ENCODE measurements at places on chromosomes 6 and 20.

DNA sequence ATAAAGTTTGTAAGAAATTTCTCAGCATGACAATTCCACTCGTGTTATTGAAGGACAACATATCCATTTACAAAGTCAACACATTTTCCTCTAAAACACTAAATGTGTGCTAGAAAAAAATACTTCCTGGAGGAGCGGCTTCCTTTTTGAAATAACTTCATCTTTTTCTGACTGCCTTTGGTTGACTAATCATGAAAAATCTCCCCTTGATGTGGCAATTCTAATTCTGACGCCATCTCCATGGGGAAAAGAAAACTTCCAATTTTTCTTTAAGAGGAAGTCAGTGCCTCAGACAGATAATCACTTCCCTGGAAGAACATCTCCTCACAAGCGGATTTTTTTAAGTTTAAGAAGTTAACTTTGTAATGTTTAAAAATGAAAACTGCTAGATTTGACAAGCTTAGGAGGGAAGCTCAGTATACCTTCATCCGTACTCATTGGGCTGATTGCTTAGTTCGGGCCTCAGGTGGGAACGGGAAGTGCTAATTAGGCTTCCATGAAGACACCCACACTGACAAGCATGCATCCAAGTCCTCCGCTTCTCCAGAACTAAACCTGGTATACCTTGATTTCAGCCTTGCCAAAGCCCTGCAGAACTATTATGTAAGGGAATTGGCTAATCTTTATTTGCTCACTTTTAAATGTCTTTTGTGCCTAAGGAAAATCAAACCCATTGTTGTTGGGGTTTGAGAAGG lies 35.1 kb upstream of the DUSP22 start:
- DNase-seq = no peak

DNA sequence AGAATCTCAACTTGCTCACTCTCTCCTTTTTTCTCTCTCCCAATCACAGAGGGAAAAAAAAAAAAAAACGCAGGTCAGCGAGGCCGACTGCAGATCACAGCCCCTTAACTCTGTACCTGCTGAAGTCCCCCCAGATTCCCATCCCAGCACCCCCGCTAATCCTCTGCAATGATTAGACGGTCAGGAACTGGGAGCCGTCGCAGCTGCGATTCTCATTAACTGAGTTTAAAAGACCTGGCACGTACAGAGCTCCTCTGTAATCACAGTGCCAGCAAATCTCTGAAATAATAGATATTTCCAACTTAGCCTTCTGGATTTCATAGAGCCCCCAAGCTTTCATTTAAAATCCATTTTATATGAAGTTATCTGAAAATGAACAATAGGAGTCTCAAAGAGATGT lies 84.4 kb downstream of the ANKRD60 start:
- DNase-seq = no peak

DNA sequence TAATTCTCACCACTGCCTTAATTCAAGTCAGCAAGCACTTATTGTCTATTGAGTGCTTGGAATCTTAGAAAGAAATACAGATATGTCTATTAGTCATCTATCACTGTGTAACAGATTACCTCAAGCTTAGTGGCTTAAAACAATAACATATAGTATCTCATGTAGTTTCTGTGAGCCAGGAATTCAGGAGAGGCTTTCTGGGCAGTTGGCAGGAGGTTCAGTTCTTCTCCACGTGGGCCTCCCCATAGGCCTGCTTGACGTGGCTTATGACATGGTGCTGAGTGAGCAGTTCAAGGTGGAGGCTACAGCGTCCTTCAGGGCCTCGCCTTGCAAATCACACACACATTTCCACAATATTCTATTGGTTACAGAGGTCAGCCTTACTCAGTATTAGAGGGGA lies 69.7 kb downstream of the DTD1 start:
- DNase-seq = no peak

DNA sequence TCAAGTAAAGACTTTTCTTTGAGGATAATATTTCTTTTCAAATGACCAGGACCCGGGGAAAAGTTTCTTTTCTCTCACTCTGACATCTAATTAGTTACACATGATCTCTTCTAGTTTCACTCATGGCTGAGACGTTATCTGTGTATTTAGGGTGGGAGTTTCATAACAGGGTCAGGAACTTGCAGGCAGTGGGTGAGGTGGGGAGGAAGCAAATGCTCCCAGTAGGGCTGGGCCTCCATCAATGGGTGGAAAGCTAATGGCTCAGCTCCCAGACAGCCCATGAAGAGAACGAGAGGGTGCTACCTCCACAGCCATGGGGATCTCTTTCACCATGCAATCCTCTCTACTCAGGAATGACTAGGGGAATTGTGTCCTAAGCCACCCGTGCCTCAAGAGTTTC lies 119.3 kb downstream of the F13A1 start:
- no peak for DNase-seq

GRCh38 chr6:168045706-168046620 lies 33.0 kb downstream of the FRMD1 start:
- no peak for DNase-seq

GRCh38 chr6:27230758-27231111 lies 16.8 kb upstream of the PRSS16 start:
- DNase-seq = no peak

DNA sequence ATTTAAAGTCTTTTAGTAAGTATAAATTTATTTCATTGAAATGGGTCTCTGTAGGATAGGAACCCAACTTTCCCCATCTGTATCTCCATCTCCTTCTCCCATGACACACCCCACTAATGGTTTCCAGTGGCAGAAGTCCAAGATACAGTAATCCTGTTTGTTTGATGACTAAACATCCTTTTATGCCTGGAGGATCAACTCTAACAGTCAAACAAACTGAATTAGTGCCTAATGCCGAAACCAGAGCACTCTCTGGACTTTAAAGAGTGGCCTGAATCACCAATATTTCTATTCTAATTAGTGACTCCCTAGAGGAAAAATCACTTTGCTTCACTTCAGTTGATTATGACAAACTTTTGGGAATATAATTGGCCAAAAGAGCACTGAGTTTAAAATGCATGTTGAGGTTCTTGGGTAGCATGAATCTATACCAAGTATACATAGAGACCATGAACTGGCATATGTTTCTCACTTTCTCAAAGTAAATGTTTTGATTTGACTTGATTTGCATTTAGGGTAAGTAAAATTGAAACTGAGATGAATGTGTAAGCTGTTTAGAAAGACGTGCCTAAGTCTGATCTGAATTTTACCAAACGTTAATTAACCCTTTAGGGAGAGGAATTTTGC lies 776.4 kb upstream of the NRSN1 start:
- DNase-seq = no peak

GRCh38 chr6:170279977-170280688 lies 10.7 kb downstream of the DLL1 start:
- DNase-seq = no peak

- no peak for DNase-seq
These were observed 547.9 kb downstream of the COL12A1 start for GRCh38 chr6:74657931-74658330.

GRCh38 chr6:2737885-2738284 lies 12.8 kb downstream of the MYLK4 start:
- DNase-seq = no peak

DNA sequence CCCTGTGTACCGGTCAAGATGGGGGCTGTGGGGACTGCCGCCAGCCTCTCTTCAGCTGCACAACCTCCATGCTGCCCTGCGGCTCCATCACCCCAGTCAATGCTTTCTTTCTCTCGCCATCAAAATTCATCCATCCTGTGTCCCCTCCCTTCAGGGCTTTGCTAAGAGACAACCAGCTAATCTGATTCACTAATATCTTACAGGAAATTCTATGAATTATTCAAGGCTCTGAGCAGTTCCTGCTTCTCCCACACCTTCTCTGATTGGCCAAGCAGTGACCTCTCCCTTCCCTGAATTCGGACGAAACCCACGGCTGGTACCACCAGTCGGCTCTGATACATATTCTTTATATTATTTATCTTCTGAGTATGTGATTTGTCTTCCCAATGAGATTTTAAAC lies 13.8 kb downstream of the ITPR3 start:
- DNase-seq = no peak

- no peak for DNase-seq
These were observed 1.1 kb downstream of the NFKBIL1 start for GRCh38 chr6:31548544-31548873.

GRCh38 chr6:29796026-29796425 lies 31.6 kb upstream of the HLA-G start:
- no peak for DNase-seq

DNA sequence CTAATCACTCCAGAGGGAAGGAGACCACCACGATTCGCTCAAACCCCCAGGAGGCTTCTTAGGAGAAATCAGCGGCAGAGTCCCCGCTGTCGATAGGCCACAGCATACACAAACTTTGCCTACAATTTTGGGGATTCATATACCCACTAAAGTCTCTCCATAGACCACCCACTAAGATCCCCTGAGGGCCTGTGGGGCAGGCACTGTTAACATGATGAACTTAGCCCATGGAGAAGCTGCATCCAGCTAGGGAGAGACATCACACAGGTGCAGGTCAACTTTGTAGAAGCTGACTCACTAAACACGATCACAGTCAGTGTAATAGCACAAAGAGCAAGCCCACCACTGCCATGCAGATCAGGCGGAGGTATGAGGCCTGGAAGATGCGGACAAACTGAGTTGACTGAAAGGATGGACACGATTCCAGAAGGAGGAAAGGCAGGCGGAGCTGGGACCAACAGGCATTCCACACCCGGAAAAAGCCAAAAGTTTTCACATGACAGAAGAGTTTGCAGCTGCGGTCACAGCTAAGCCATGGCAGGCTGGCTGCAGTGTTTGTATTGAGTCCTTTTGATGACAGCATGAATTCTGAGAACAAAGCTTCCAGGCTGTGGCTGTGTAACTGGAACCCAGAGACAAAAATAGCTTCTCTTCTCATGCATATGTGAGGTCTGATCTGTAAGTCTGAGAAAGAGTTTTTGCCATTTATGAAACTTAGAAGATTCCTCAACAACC lies 75.7 kb upstream of the QKI start:
- DNase-seq = no peak

GRCh38 chr6:163099621-163100171 lies 314.8 kb upstream of the QKI start:
- no peak for DNase-seq

DNA sequence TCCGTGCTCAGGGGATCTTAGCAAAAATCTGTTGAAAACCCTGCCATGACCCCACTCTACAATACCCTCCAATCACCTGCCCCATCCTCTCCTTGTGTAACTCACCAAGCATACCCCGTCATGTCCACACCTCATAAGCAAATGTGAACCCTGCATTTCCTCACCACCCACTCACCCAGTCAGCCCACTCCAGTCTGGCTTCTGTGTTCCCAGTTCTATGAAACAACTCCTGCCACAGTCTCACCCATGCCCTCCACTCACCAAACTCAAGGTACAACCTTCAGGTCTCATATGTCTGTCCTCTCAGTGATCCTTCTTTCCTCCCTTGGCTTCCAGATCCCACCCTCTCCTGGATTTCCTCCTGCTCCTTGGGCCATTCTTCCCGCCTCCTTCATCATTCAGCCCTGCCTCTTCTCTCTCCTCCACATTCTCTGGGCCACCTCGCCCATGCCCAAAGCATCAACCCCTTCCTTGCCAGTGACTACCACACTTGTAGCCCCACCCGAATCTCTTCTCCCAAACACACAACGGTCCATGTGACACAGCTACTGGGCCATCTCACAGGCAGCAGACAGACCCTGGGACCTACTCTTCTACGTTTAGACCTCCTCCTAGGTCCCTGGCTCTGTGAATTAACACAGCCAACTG lies 8.8 kb downstream of the DDRGK1 start:
- DNase-seq = no peak

GRCh38 chr6:16338577-16339264 lies 100.3 kb downstream of the GMPR start:
- DNase-seq = peak; percentile 86

DNA sequence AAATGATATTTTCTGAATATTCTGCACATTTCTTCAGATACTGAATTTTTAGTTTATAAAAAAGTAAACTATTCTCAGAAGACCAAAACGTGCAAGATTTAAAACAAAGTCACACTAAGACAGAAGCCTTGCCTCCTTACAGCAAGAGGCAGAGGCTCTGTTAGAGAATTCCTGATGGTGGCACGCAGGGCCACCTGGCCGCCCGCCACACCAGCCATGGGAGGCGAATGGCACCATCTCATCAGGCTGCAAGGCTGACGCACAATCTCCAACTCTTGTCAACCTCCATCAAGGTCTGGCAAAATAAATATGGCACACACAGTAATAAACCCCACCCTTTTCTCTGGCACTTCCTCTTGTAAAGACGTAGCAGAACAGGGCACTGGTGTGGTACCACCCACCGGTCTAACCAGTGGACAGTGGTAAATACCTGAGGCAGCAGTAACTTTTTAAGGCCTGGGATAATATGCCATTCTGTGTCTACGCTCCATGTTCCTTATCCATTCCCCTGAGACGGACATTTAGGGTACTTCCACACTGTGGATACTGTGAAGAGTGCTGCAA lies 111.4 kb downstream of the WDR27 start:
- DNase-seq = no peak

DNA sequence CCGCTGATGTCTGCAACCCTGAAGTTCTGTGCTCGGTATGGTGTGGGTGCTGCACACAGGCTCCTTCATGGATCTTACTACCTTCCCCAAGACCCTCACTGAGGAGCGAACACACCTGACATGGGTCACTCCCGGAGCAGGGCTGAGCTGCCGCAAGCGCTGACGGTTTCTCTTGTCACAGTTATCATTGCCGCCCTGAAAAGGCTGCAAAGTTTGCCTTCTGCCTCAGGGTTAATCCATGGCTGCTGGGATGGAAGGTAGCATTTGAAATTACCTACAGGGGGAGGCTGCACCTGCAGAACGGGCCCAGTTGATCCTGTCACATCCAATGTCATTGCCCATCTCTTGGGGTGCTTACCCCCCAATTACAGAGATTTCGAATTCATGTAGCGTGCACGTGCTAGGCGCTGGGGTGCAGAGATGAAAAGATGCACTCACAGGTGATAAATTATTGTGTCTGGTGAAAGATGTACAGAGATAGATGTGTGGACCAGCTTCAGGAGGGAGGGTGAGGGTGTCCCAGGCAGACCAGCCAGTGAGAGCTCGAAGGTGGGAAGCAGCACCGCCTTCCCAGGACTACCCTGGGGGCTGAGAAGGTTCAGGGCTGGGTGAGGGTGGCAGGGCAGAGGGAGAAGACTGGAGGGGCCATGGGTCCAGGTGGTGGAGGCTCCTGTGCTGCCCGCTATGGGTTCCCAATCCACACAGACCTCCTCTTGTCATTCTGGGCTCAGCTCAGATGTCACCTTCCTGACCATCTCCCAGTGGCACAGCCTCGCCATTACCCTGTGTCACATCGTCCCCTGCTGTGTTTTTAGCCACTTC lies 120.1 kb downstream of the SYCP2 start:
- no peak for DNase-seq
